HEK293T (cell line): ENCODE measurements at places on chromosomes 5 and 9.
A peak's percentile ranks its signal among the peaks of the same experiment; 100 is the strongest.

- DNase-seq: no peak
These were observed 342.8 kb downstream of the GABRG2 start for GRCh38 chr5:162410365-162410764.

GRCh38 chr5:134626369-134627014 lies 6.1 kb downstream of the SAR1B start:
- peak; percentile 25 for DNase-seq

GRCh38 chr5:127292030-127292735 lies 1.6 kb downstream of the MEGF10 start:
- no peak for DNase-seq

DNA sequence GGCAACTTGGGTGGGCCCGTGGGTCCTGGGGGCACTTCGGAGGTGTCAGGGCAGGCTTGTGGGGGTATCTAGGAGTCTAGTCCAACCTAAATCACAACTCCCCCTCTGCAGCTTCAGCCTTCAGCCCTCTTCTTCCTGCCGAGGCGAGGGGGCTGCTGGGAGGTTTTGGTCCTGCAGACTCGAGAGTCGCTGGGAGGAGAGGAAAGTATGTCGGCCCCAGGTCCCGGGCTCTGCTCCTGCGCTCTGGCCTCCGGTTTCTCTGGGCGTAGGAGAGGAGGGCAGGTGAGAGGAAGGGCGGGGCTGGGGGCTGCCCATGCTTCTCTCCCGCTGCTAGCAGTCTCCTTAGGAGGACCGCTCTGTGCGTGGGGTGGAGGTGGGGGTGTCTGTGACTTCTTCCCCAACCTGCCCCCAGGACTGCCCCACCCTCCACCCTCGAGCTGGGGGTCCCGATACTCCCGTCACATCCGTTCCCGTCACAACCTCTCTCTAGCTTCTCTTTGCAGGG lies 139.8 kb upstream of the COL5A1 start:
- no peak for DNase-seq

DNA sequence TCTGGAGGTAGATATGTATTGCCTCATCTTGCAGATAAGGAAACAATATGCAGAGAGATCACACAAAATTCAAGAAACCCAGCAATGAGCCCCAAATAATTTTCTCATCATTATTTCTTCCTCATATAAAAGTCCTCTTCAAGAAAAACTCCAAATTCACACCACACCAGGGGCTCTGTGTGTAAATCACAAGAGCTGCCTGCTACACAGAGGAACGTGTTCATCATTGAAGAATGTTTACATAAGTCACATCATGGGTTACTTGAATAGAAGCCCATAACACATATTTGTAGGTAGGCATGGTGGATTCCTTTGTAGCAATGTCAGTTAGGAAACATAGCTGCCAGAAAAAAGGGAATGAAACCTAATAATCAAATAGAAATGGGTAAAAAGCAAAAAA lies 308.1 kb upstream of the TLE4 start:
- no peak for DNase-seq

- no peak for DNase-seq
These were observed 83.4 kb downstream of the GCNT1 start for GRCh38 chr9:76542360-76542759.

GRCh38 chr9:132983491-132984201 lies 5.2 kb downstream of the GFI1B start:
- no peak for DNase-seq

- no peak for DNase-seq
These were observed 37.9 kb downstream of the ZFR start for GRCh38 chr5:32406650-32407049.

DNA sequence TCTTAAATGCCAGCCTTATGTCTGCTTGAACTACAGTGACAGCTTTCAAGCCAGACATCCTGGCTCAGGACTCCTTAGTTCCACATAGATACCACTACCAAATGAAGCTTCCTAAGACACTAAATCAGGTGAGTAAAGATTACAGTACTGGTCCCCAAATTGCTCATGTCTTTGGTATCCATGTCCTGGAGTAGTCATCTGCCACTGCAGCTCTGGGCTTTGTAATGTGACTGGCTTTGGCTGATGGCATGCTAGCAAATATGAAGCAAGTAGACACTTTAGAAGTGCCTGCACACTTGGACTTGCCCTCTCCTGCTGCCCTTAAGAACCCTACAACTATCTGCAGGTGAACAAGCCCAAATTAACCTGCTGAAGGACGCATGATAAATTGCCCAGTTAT lies 334.9 kb downstream of the BNC2 start:
- DNase-seq: no peak
